ENCODE measurements at places on chromosomes 3 and 15.

- DNase-seq, result no peak
Observed at GRCh38 chr3:86837871-86838270, 153.1 kb downstream of the VGLL3 start.

DNA sequence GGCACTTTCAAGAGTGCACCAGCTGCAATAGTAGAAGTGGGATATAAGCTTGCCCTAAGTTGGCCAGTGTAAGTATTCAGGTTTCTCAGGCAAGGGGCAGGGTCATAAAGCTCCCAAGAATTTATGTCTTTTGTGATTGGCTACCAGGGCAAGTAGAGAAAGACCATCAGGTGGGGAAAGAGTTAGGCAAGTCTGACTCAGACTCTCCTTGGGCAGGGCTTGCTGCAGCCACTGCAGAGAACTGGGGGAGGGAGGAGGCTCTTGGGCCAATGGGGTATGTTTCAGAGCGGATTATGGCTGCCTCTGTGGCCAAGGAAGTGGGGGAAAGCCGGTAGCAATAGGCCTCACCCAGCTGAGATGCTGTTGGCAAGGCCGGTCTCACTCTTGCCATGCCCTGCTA, 44.6 kb upstream of the SLC25A36 start:
- DNase-seq, result no peak

DNA sequence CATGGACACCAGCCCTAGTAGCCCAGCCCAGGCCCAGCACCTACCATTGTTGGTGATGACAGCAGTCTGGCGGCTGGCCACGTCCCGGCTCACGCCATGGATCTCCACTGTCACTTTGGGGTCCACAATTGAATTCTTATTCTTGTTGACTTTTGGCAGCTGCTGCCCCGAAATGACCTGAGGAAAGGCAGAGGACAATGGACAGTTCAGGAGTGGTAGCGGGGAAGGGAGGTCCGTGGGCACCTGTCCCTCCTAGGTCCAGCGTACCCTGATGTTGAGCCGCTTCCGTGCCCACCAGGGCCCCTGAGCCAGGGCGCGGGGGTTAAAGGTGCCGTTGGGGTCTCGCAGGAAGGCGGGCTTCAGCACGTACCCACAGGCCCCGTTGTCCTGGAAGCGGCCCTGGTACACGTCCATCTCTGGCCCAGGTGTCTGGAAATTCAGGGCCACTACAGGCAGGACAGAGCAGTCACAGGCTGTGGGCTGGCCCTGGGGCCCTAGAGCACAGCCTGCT, 17.7 kb downstream of the VILL start:
- DNase-seq, result no peak

DNA sequence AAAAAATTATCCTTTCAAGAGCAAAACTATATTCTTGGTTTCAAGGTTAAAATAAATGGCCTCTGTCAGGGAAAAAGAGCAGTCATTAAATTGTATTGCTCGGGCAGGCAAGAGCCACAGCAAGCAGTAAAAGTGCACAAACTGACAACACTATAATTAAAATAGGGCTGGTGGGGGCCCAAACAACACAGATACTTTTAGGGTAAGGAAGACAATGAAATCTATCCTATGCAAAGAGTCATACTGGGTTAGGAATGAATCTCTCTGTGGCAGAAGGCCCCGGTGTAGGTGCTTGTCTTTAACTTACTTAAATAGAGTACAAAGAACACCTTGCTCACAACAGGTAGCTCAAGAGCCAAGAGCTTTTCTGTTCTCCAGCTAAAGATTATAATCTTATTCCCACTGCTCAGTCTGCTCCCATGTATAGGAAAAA, 94.7 kb downstream of the DLG1 start:
- no peak for DNase-seq

- no peak for DNase-seq
Observed at GRCh38 chr3:171863920-171864319, 20.8 kb downstream of the TMEM212 start.
